EH (cell line): ENCODE measurements at places on chromosomes 3 and 15.

- no peak for DNase-seq
Measured at GRCh38 chr3:169667166-169668071, 3.9 kb upstream of the MECOM start.

DNA sequence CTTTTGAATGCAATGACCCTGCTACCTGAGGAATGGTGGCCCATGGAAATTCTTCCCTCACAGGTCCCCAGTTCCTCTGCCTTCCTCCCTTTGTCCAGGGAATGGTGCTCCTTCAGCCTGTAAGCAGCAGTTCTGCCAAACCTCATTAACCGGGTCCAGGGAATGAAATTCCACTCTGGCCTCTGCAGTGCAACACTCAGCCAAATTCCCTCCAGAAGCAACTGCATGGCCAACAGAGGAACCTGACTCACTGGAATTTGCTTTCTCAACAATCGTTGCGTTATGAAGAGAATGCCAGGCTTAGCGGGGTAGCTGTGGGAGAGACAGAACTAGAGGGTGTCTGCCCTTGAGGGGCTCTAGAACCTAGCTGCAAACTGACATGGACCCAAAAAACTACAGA lies 449.4 kb upstream of the PROK2 start:
- peak; percentile 78 for DNase-seq

DNA sequence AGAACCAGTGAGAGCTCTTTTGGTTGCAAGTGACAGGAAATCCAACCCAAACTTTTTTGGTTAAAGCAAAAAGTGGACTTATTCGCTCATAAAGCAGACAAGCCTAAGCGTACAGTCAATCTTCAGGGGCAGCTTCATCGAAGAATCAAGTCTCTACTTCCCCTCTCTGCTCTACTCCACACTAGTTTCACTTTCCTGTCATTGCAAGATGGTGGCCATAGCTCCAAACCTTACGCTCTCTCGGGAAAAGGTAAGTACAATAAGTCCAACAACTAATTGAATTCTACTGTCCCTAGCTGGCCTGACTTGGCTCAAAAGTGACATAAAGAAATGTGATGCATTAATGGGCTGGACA lies 24.9 kb upstream of the ZNF710 start:
- DNase-seq, result no peak

- no peak for DNase-seq
Measured at GRCh38 chr15:91408476-91409076, 308.5 kb downstream of the SV2B start.

DNA sequence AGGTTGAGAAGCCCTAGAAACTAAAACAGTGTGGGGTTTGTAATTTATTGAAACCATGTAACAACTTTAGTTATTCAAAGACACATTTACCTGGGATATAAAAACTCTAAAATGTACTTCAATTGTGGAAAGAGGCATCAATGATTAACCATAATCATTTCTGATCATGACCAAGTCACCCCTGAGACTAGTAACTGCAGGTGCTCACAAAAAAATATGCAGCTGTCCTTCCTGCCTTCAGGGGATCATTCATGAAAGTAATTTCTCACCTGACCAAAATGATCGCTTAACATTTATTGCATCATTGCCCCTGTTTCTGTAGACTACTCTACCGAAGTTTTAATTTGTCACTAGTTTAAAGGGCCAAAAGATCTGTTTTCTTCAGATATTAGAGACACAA lies 9.0 kb downstream of the ACP3 start:
- DNase-seq, result no peak

GRCh38 chr15:79900087-79900486 lies 3.3 kb upstream of the MTHFS start:
- DNase-seq, result no peak

GRCh38 chr3:24123596-24123995 lies 178.5 kb downstream of the NR1D2 start:
- DNase-seq, result peak; percentile 80

DNA sequence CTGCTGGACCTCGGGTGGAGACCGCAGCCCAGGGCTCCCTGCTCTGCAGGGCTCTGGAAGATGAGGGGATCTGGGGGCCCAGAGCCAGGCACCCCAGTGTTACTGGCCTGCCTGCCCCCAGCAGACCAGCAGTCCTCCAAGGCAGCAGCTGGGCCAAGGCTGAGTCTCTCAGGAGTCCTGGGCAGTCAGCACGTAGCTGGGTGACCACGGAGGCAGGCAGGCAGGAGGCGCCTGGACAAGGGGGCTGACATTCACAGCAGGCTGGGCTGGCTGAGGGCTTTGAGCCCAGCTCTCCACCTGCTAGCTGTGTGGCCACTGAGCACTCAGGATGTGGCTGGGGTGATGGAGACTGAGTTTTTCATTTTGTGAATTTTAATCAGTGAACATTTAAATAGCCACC lies 67.9 kb downstream of the IQSEC1 start:
- DNase-seq, result no peak
